ENCODE measurements at places on chromosomes 1 and 21.

DNA sequence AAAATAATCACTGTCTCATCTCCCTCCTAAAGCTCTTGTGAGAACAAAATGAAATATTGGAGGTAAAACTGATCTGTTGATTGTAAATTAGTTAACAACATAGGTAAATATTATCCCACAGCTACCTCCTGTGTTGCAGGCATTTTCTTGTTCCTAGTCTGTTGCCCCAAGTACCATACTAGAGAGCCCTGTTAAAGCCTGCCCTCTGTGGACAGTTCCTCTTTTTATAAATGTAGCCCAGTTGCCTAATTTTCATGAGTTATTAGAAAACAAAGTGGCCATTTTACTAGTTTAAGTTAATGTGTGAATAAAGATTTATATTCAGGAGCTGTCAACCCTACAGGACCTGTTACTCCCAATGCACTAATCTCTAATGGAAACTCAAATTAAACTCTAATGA is 180.0 kb upstream of the KCND3 start:
- no peak for DNase-seq

- no peak for DNase-seq
Measured at GRCh38 chr21:15088488-15088887, 23.7 kb upstream of the NRIP1 start.

- DNase-seq = no peak
Measured at GRCh38 chr21:42640486-42640885, 12.9 kb upstream of the PDE9A start.

DNA sequence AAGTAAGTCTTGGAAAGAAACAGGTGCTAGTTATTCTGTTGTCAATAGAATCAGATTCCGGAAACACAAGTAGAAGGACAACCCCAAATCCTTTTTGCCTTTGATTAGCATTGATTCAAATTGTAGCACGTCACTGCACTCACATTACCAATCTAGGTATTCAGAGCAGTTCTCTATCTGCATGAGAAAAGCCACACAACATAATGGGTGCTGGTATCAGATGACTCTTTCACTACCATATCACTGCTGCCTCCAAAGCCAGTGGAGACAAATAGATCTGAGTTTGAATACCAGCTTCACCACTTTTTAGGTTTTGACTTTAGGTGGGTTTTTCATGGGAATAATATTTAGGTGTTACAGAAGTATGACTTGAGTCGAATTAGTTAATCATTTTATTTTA is 38.9 kb downstream of the RTCA start:
- no peak for DNase-seq

- DNase-seq = no peak
Measured at GRCh38 chr21:31397939-31398338, 53.9 kb upstream of the TIAM1 start.

DNA sequence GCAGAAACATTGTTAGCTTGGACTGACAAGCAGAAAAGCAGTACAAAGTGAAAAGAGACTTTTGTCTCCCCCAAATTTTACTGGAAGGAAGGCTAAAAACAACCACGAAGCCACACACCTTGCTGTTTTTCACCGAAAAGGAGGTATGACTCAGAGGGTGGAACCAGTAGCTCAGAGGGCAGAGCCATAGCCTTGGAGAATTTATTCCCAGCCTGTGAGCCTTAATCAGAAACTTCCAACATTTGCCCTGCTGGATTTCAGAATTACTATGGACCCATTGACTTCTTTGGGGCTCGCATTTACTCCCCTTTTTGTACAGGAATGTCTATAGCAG is 32.0 kb downstream of the RPS6KC1 start:
- no peak for DNase-seq

- peak; percentile 5 for DNase-seq
Measured at GRCh38 chr21:17688912-17689874, 76.5 kb upstream of the BTG3 start.

All from iris pigment epithelial cell (primary cell).